Aorta (tissue), 5 donors: ENCODE measurements at places on chromosomes 12 and 14. TPM values are rescaled to one million over a fixed set of nuclear protein-coding genes. Genes with fewer than 3 reads are reported as not detected.

The KRT75 gene
- polyA plus RNA-seq, result not detected

The INHBC gene
- not detected for polyA plus RNA-seq

DNA sequence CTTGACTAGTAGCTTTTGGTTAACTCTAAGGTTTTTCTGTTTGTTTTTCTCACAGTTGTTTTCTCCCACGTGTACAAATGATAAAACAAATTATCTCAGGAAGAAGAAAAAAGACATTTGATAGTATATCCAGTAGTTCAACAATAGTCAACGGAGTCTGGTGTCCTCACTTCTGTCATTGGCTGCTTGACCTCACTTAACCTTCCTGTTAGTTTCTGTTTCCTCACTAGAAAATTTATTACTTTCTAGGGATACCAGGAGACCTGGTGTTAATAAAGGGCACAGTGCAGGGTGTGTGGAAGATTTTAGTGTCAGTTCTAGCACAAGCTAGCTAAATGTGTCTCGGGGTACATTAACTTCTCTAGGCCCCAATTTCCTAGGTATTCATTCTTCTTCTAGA lies 116.0 kb downstream of the PRKCH start:
- DNase-seq, result no peak

GRCh38 chr14:62736048-62737043 lies 308.9 kb downstream of the KCNH5 start:
- DNase-seq, result no peak

- no peak for DNase-seq
Observed at GRCh38 chr12:125434936-125435443, 369.8 kb downstream of the AACS start.

GRCh38 chr14:95504135-95505029 lies 12.1 kb downstream of the SYNE3 start:
- peak; percentile 54 for DNase-seq

- no peak for DNase-seq
Observed at GRCh38 chr12:92753976-92754885, 51.4 kb downstream of the PLEKHG7 start.

- DNase-seq, result no peak
Observed at GRCh38 chr12:122194804-122195203, 8.7 kb upstream of the B3GNT4 start.

DNA sequence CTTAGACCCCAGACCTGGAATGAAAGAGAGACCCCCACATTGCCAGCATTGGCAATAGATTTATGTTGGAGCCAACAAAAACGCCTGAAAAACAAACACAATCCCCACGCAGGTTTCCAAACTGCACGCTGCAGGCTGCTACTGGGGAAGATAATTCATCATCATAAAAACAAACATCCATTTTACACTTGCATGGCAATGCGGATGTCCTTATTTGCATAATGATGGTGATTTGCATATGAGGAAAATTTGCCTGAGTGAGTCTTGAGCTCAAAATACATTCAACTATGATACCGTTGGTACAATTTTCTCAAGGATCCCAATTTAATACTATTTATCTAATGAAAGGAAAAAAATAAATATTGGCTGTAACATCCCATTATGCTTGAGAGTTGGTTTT lies 33.6 kb upstream of the TMEM132D start:
- no peak for DNase-seq

DNA sequence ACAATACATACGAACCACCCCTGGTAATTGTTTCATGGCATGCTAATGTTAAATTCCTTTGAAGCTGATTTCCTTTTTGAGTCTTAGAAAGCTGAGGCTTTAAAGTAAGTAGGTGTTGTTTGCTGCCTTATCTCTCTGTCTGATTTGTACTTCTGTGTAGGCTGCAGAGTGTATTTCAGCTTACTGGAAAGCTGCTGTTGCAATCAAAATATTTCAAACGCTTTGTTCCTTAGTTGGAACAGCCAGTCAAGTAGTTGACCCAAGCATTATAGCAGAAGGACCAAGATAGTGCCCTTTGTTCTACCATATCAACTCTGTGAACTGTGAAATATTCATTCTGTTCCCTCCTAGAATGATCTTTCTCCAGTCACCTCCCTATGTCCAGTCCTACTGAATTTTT lies 3.1 kb downstream of the PKP2 start:
- no peak for DNase-seq

GRCh38 chr12:51377099-51377984 lies 13.9 kb downstream of the GALNT6 start:
- DNase-seq, result no peak
